DMS 273 treated with DMSO at 0.1 percent for 48 hours (cell line): ENCODE measurements at places on chromosomes 3 and 15.

DNA sequence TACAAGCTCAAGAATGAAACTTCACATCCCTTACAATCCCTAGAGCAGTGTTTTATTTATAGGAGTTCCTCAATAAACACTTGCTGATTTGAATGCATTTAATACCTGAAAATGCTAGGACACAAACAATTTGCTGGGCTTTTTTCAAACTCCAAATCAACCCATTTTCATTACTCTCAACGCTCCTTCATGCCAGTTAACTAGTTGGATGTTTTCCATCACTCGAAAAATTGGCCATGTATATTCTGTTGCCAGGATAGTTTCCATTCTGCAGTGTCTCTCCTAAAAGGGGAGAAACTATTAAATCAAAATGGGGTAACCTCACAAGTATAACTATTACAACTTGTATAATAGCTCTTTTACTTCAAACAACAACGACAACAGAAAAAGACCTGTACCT is 1.2 kb downstream of the GBE1 start:
- DNase-seq, result no peak

DNA sequence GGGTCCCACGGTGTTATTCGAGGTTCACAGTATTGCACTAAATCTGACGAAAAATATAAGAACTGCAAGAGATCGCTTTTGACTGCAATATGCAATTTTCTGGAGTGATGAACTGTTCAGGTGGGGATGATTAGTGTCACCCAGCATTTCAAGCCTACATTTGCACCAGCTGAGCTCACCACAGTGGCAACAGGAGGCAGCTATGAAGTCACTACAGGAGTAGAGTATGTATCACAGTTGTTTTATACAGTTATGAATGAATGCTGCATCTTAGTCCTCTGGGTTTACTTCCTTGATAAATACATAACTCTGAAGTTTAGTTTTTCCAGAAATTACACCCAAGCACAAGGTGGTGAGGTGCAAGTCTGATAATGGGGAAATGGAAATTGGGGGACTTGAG is 69.6 kb downstream of the CHSY1 start:
- DNase-seq, result no peak

DNA sequence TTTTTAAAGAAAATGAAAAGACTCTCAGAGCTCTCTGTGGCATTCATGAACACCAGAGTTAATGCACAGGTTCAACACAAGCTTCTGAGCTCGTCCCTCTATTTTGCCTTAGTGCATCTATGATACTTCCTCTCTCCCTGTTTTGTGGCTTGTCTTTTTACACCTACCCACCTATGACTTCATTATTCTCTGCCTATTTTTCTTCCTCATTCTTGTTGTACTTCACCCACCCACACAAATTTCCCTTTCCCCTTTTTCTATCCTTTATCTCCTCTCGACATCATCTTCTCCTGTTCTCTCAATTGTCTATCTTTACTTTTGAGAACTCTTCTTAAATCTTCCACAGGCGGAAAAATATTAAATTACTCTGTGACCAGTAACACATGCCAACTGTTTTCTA is 48.6 kb downstream of the OR5H15 start:
- no peak for DNase-seq

GRCh38 chr15:54638666-54639065 is 558.1 kb downstream of the RSL24D1 start:
- DNase-seq, result no peak

GRCh38 chr3:141738022-141738890 is at the start of gene RNF7:
RNF7 (plus strand) TSS chr3:141738298; CDS start chr3:141738342, 44 bp downstream.
- DNase-seq, result peak; percentile 89
